ENCODE measurements at places on chromosomes 4 and X.

DNA sequence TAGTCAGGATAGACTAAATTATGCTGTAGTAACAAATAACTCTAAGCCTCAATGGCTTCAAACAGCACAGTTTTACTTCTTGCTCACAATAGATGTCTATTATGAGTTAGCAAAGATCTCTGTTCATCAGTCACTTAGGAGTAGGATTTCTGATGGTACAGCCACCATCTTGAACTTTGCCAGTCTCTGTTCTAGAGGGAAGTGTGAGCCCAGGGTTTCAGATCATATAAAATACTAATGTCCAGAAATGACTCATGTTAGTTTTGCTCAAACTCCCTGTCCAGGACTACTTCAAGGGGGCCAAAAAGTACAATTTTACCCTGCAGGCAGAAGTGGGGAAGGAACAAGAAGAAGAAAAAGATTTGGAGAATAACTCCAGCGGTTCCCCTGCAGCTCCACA lies 77.1 kb upstream of the LSM6 start:
- DNase-seq: no peak

GRCh38 chrX:20112022-20112774 lies 4.5 kb downstream of the MAP7D2 start:
- no peak for DNase-seq

DNA sequence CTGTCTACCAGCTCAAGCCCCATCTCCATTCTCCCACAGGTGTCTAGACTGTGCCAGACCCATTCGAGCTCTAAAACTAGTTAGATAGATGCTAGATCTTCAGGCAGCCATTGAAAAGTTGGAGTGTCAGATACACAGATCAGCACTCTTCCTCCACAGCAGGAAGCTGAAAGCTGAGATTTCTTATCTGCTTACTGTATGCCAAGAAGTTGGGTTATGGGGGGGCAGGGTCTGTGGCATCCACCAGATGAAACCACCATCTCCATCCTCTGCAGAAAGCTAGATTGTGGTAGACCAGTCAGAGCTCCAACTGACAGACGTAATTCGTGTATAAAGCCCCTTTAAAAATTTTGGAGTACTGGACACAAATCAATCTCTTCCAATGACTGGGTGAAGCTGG lies 54.8 kb downstream of the ADAM29 start:
- no peak for DNase-seq

DNA sequence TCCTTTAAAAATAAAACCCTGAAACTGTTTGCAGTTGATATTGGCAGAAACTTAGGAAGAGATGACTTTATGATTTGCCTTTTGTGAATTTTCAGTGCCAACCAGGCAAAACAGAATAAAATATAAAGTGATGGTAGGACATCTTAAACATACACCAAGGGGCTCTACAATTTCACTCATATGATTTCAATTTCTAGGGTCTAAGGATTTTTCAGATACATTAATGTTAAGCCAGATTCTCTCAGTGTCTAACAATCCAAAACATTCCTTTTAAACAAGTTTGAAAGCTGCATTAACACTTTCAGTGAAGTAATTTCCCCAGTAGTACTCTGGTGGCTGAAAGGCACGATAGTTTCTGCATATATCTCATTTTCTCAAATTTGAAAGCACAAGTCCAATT lies 1262.0 kb upstream of the ADGRL3 start:
- DNase-seq: no peak

DNA sequence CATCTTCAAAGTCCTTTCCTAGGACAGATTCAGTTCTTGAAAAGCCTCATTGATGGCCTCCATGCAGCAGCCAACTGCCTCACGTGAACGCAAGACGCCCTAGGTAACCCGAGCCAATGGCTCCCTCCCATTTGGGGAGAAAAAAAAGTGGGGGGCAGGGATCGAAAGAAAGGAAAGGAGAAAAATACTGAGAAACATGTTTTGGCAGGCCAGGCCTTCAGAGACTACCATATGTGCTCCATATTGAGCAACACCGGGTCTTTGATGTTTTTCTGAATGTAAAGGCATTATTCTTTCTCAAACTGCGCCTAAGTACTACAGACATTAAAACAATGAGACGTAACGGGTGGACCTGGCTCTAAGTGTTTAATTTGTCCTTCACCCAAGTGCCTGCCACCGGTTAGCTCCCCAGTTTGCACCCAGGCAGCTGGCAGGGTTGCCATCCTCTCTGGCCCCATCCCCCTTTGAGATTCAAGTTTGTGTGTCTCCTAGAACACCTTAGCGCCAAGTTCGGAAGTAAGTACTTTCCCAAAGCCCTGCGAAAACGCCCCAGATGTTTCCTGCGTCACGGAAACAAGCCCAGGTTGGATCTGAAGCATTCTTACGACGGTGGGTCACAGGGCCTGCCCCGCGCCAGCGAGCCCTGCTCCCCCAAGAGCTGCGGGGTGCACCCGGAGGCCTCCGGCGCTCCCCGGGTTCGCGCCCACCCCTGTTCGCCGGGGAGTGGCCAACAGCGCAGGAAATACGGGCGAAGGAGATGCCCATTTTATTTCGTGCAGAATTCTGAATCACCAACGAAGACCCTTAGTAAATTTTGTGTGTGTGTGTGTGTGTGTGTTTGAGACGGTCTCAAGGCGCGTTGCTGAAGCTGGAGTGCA lies 30.1 kb downstream of the HAND2 start:
- no peak for DNase-seq

GRCh38 chr4:159401226-159401712 lies 298.4 kb downstream of the RAPGEF2 start:
- DNase-seq: no peak

DNA sequence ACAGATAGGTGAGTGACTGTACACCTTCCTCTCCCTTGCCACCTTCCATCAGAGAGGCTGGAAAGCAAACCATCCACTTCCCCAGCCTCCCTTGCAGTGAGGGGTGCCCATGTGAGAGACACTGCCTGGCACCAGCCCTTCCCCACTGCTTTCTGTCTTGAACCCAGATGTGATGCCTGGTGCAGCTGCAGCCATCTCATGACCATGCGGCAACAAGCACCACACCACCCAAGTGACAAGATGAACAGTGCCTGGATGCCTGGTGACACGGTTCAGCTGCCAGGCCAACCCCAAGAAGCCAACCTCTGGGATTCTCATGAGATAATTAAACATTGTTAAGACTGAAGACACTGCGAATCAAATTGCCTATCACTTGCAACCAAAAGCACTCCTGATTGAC lies 31.4 kb downstream of the OTOP1 start:
- DNase-seq: no peak

DNA sequence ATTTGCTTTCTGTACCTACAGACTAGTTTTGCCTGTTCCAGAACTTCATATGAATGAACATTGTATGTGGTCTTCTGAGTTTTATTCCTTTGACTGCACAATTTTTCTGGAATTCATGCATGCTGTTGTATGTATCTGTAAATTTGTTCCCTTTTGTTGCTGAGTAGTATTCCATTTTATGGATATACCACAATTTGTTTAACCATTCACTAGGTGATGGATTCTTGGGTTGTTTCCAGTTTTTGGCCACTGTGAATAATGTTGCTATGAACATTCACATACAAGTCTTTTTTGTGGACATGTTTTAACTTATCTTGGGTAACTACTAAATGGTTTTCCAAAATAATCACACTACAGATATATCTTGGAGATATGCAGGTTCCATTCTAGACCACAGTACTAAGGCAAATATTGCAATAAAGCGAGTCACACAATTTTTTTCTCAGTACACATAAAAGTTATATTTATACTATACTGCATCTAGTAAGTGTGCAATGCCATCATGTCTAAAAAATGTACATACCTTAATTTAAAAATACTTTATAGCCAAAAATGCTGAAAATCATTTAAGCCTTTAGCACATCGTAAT lies 58.7 kb downstream of the TSPAN5 start:
- no peak for DNase-seq

DNA sequence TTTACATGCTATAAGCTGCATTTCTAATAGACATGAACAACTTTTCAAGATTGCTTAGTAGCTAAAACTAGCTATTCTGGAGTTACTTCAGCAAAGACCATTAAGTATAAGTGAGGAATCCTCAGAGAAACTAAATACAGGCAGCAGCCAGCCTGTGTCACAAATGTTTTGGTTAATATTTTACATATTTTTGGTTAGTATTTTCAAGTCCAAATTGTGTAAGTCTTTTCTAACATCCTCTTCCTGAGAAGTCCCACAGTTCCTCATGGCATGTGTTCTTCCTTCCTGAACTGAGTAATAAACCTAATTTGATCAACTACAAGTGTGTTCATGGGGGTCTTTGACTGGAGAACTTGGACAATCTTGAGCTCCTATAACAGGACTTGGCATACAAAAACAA lies 42.4 kb upstream of the MCF2 start:
- DNase-seq: no peak

- DNase-seq: no peak
Measured at GRCh38 chr4:140223056-140223810, 69.2 kb upstream of the MAML3 start.

- no peak for DNase-seq
Measured at GRCh38 chrX:134244043-134244442, 7.1 kb downstream of the CCDC160 start.

GRCh38 chr4:88960576-88960975 lies 96.4 kb downstream of the FAM13A start:
- no peak for DNase-seq

DNA sequence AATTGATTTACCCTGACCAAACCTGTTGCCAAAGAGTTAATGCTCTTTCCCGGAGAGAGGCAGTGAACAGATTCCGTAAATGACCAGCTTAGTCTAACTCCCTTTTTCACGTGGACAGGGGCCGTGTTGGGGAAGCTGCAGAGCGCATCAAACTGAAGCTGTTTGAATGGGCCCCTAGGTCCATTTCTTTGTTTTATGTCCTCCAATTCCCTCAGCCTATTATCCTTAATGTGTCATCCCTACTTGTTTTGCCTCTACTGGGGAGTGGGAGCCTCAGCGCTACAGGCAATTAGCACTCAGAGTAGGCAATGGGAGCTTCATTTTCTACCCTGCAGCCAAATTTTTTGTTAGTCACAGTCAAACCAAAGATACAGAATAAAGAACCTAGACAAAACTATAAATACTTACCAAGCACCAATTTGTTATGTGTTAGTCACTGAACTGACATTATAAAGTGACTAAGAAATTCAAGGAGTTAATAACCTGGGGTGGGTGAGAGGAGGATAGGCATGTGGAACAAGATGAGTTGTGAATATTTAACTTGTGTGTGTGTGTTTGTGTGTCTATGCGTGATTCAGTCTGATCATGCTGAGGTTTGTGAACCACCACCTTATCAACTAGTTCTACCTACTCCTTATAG lies 417.4 kb downstream of the PACRGL start:
- no peak for DNase-seq

- DNase-seq: no peak
Measured at GRCh38 chr4:37990731-37991245, 30.6 kb downstream of the PTTG2 start.

DNA sequence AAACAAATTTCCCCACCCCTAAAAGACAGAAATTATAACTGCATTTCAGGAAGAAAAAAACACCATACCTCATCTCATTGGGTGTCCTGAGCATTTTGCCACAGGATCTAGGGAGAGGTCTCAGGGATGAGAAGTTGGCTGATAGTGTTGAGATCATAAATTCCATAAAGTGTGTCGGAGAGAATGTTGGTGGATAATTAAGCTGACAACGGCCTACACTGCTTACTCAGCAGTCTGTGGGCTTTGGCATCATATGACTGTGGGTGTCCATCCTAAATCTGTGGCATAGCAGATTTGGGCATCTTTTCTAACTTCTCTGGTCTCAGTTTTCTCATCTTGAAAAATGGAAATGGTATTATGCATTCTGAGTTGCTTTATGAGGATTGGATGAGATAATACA lies 12.3 kb downstream of the CENPVL3 start:
- DNase-seq: no peak

- no peak for DNase-seq
Measured at GRCh38 chr4:43471950-43472349, 579.4 kb downstream of the GRXCR1 start.

DNA sequence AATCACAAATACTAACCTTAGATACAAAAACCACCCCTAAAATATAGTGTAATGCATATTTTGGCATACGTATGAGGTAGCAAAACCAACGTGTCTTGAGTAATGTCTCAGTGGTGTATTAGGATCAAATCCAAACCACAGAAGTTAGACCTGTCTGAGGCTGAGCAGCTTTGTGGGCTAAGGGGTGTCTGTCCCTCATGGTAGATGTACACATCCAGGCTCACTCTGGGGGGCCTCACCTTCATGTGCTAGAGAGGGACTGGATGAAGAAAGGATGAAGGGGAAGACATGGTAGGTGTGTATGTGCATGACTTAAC lies 188.0 kb upstream of the TBC1D9 start:
- DNase-seq: no peak

DNA sequence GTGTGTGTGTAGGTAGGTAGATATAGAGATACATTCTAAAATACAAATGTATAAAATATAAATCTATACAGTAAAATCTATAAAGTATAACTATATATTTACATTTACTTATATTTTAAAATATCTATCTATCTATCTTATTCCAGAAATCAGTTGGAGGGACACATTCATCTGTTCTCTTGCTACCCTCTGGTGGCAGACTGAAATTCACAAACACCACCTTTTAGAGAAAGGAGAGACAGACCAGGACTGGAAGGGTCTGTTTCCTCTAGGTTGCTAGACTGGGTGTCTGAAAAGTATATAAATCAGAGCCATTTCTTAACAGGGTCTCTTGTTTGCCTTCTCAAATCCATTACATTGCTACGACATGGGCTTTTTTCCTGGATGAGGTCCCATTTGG lies 343.0 kb downstream of the OPHN1 start:
- DNase-seq: no peak

GRCh38 chr4:149173241-149174013 lies 642.2 kb downstream of the IQCM start:
- DNase-seq: no peak

Data from stimulated activated CD8-positive, alpha-beta memory T cell treated with anti-CD3 and anti-CD28 coated beads, Interleukin-15, amount 100 ng/mL, for 24 hours (primary cell).